ENCODE measurements at places on chromosomes 12 and 14.

- peak; percentile 89 for DNase-seq
Observed at GRCh38 chr12:69698769-69699540, at the start of gene BEST3. TSS of gene BEST3 (minus strand) at chr12:69699303. CDS start at chr12:69697798, 1,505 bp downstream.

- DNase-seq: no peak
Observed at GRCh38 chr12:7966563-7966962, 30.6 kb upstream of the SLC2A3 start.

DNA sequence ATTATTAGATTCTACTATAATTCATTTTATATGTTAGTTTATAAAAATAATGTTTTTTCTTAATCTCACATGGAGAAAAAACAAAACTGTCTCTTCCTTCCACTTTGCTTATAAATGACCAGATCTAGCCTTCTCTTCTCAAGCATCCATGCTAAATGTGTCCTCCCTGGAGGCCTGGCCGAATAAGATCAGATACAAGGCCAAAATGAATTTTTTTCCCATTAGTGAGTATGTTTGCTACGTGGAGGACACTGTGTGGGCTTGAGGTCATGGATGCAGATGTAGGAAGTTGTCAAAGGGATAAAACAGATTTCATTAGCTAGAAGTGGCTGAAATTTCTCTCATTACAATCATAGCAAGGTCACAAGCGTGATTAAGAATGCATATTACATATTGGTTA, 1244.9 kb upstream of the SEL1L start:
- no peak for DNase-seq

- DNase-seq: no peak
Observed at GRCh38 chr12:51953089-51953488, 1.6 kb downstream of the ACVR1B start.

GRCh38 chr14:93006567-93007051, 83.7 kb downstream of the CHGA start:
- DNase-seq: no peak

- no peak for DNase-seq
Observed at GRCh38 chr12:69239922-69240630, 707 bp downstream of the CPSF6 start.

GRCh38 chr14:60760209-60760608, 25.6 kb downstream of the MNAT1 start:
- no peak for DNase-seq

- DNase-seq: no peak
Observed at GRCh38 chr12:18074001-18074400, 16.0 kb downstream of the RERGL start.

- DNase-seq: peak; percentile 5
Observed at GRCh38 chr12:84842406-84843013, 70.1 kb downstream of the SLC6A15 start.

- DNase-seq: no peak
Observed at GRCh38 chr12:91178139-91178561, 4.5 kb downstream of the DCN start.

DNA sequence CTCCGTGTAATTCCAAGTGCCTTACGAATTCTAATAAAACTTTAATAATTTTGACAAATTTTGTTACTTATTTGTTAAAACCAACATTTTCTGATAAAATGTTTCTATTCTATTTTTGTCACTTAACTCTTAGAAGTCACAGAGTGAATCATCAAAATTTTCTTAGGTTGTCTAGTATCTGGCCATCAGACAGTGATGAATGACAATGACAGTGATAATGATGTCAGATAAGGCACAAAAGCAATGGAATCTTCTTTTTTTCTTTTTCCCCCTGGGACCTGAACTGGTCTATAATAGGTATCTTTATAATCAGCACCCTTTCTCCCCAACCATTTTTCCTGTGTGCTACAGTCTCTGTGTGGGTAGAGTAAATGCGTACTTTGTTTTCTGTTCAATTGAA, 407.3 kb downstream of the SOX5 start:
- DNase-seq: no peak

GRCh38 chr12:91877456-91878235, 268.0 kb downstream of the BTG1 start:
- DNase-seq: no peak

DNA sequence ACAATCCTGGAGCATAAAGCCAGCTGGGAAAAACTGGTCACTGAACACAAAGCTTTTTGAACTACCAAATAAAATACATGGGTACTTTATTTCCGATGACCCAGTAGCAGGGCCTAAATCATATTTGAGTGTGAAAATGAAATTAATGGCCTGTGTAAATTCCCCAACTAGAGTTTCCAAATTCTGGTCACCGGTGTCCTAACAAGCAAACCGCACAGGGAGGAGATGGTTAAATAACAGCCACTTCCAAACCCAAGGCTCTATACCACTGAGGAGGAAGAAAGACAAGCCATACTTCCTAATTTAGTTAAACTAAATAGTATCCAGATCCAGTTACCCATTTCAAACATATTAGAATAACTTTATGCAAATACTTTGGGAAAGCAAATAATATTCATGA, 40.1 kb upstream of the DUSP6 start:
- DNase-seq: no peak

- no peak for DNase-seq
Observed at GRCh38 chr12:94699801-94700200, 49.4 kb upstream of the TMCC3 start.

GRCh38 chr14:79544698-79545070, 666.6 kb downstream of the DIO2 start:
- DNase-seq: no peak

GRCh38 chr12:81039231-81039630, 38.6 kb upstream of the ACSS3 start:
- DNase-seq: no peak

- DNase-seq: no peak
Observed at GRCh38 chr14:103281496-103282231, 52.4 kb upstream of the EIF5 start.

DNA sequence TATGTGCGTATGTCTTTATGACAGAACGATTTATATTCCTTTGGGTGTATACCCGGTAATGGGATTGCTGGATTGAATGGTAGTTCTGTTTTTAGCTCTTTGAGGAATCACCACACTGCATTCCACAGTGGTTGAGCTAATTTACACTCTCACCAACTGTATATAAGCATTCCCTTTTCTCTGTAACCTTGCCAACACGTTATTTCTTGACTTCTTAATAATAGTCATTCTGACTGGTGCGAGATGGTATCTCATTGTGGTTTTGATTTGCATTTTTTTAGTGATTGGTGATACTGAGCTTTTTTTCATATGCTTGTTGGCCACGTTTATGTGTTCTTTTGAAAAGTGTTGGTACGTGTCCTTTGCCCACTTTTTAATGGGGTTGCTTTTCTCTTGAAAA, 49.7 kb downstream of the FRS2 start:
- DNase-seq: no peak

- DNase-seq: no peak
Observed at GRCh38 chr12:53096089-53096741, 1.3 kb upstream of the IGFBP6 start.

DNA sequence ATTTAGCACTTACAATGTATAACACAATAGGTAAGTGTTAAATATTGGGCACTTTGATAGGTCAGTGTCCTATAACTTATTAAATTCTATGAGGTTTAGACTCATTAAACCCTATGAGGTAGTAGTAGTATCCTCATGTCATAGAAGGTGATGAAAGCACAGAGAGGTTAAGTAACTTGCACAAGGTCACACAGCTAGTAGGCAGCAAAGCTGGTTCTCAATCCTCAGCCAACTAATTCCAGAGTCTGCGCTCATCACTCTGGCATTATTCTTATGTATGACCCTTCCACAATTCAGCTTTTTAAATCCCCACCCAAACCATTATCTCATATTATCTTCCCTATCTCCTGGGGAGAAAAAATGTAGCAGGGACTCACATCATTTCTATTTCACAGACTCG, 141.1 kb downstream of the KSR2 start:
- no peak for DNase-seq

DNA sequence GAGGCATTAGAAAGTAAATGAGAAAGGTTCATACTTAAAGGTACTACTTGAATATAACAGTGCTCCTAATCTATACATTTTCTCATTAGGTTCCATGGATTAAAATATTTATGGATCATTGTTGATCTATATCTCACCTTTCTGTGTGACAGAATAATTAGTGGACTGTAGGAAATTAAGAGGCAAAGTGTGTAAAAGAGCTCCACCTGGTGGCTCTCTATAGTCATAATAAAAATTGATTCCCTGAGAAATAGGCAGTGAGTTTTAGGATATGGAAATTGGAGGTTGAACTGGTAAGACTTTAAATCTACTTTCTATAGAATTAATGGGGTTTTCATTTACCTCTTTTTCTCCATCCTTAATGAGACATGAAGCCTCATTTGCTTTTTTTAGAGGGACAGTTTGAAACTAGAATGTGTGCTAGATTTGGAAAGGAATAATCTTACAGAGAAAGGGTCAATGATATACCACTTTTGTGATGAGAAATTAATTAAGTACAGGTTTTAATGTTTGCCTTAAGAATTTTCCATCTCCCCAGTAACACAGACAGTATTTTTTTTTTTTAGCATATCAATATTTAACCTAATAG, 11.8 kb upstream of the DERA start:
- DNase-seq: no peak

DNA sequence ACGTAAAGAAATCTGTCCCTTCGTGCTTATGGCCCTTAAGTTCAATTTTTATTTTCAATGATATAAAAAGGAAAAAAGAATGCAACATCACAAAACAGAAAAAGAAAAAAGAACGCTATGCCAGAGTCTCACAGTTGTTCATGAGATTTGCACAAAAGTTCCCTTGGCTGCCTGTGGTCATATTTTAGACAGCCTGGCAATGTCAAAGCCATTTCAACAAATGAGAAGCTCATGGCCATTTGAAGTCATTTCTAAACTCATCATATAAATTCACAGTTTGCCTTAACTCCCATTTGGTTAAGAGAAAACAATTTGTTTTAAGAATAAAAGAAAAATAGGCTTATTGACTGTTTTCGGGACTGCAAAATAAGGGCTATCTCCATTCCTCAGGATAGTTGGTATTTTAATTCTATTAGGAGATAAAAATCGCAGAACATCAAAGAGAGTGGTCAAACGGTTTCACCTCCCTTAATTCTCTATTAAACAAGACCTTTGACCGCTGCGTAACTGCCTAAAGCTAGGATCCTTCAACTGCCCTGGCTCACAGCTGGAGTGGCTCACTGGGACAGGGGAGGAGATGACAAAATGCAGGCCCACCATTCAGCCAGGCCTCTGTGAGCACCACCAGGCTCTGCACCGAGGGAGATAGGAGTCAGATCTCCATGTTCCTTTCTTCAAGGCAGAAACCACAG, 119.2 kb upstream of the DAAM1 start:
- no peak for DNase-seq

DNA sequence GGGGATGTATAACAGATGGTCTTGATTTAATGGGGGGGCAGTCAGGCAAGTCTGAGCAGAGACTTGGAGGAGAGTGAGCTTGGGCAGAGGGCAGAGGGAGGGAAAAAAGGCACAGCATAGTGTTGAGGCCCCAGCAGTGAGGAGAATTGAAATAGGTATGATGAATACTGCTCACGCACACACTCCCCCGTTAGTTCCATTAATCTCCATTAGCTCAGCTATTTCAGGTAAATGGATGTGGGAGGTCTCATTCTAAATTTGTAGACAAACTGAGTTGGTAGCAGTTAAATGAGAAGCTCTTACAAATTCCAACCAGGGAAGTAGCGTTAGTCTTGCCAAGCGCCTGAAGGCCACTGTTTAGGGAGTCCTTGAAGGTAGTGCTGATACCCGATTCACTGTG, 66.7 kb upstream of the STON2 start:
- no peak for DNase-seq
